ENCODE measurements at places on chromosomes 12 and 14.

GRCh38 chr14:64702493-64703394, 1.5 kb upstream of the PLEKHG3 start:
- no peak for DNase-seq

GRCh38 chr12:6821591-6822425, at the start of gene GPR162:
GPR162 (plus strand) TSS chr12:6821821; CDS start chr12:6823899, 2,078 bp downstream.
- no peak for DNase-seq

GRCh38 chr14:83912032-83912642, 1617.8 kb upstream of the FLRT2 start:
- DNase-seq, result no peak

DNA sequence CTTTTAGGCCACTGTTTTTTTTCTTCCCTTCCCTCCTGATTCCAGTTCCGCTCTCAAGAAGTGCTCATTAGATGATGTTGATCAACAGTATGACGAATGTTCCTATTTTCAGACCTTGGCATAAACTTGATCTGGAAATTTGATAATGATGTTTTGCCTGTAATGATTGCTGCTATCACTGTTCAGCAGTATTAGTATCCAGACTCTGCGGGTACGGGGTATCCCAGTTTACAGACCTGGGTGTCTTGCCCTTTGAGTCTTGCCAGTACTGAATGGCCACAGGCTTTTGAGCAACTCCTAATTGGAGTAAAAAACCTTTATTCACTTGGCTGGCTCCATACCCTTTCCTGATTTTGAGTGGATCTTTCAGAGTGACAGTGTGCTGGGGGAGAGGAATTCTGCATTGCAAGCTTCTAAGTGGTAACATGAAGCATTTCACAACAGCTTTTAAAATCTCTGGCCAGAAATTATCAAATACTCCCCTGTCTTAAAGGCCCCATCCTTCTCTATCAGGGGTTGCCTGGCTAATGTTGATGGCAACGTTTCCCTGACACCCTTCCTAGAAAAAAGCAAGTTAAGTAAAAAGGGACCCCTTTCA, 5.9 kb upstream of the ASB8 start:
- no peak for DNase-seq

GRCh38 chr12:107503129-107503855, 182.3 kb upstream of the PWP1 start:
- no peak for DNase-seq

DNA sequence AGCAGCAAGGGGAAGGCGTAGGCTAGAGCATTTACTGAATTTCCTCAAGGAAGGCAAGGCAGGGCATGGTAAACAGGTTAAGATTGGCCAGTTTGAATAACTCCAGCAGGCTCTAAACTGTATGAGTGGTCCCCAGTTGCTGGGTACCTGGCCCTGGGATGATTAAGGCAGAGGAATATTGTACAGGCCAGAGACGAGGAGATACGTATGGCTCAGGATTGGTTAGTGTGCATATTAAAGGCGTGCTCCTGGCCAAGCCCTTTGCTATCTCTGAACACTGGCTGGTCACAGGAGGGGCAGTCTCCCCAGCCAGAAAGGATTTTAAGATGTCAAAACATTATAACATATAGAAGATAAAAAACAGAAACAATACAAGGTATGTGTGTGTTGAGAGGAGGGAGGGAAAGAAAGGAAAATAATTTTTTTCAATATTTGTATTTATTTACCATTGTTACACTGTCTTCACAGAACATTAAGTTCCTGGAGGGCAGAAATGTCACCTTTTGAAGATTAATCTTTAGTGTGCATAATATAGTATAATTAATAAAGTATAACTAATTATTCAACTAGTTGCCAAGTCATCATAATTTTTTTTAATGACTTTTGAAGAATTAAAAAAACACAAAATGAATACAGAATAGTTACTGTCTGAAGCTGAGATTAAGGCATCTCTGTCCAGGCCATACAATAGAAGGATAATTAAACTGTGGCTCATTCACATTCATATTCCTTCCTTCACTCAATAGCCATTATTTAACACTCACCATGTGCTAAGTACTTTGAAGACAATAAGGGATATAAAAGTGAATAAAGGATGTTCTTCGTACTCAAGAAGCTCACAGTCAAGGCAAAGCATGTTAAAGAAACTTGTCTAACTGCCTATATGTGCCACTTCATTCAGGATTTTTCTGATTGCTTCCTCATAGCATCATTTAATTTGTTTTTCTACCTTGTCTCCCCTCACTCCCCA, 41.9 kb downstream of the DCP1B start:
- DNase-seq, result no peak

- DNase-seq, result no peak
Observed at GRCh38 chr14:96309133-96309895, 53.3 kb downstream of the BDKRB1 start.

GRCh38 chr12:119804011-119804641, 73.0 kb downstream of the CIT start:
- DNase-seq, result no peak

GRCh38 chr14:90632451-90632850, 183.8 kb downstream of the TTC7B start:
- no peak for DNase-seq

- no peak for DNase-seq
Observed at GRCh38 chr12:84463741-84464495, 448.7 kb downstream of the SLC6A15 start.

All from stimulated activated CD8-positive, alpha-beta memory T cell treated with anti-CD3 and anti-CD28 coated beads, Interleukin-2, amount 100 ng/mL, for 1 hour (primary cell).